ENCODE measurements at places on chromosomes 16 and 17.

DNA sequence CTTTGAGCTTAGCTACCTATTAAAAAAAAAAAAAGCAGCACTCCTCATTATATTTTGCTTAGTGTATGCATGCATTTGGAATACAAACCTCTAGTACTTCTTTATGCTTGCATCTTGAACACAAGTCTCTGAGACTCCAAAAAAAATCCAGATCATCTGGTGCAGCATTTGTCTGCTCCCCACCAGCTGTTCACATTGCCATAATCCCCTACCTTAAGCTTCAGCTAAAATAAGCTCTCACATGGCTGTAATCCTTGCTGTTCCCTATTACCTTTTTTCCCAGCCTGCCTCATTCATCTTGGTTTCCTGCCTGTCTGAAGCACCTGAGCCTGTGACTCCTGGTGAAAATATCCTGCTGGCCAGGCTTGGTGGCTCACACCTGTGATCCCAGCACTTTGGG is 7.5 kb upstream of the NFATC2IP start:
- DNase-seq: no peak

DNA sequence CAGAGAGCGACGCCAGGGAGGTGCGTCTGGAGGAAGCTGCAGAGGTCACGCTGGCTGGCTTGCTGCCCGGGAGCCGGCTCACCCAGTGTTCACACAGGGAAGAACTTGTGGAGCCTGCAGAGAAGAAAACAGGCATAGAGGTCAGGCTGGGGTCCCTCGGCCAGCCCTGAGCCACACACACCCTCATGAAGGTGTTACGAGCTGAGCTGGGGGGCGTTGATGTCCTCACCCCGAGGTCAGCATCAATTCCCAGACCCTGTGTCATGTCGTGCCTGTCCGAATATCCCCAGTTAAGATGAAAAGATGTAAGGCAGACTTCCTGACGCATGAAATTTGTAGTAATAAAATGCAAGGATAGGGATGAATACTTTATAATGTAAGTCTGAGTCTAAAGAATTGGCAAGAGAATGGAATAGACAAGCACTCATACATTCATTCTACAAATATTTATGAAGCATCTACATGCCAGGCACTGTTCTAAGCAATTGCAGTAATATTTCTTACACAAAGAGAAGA is 77.1 kb downstream of the USP31 start:
- peak; percentile 74 for DNase-seq

- DNase-seq: no peak
Observed at GRCh38 chr17:36727577-36727976, 126.2 kb downstream of the MRM1 start.

- no peak for DNase-seq
Observed at GRCh38 chr17:68297195-68297594, 5.9 kb downstream of the ARSG start.

- peak; percentile 83 for DNase-seq
Observed at GRCh38 chr16:67150833-67151396, at the start of gene B3GNT9. Gene B3GNT9, minus strand, starts transcription at chr16:67150998. Its CDS starts 513 bp downstream, at chr16:67150485.

DNA sequence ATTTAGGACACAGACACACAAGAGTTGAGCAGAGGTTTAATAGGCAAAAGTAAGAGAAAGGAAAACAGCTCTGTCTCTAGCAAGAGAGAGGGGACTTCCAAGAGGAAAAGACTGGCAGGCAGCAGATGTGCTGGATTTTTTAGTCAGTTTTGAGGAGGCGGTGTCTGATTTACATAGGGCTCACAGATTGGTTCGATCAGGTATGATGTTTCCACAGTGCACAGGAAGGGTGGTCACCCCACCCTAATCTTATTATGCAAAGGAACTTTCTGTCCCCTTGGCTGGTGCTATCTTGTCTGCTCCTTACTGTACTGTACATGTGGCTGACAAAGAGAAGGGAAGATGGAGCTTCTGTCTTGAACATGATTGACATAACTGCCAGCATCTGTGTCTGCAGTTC is 25.3 kb downstream of the BFAR start:
- DNase-seq: no peak

GRCh38 chr17:76079956-76080767 is 1.2 kb downstream of the ZACN start:
- no peak for DNase-seq

DNA sequence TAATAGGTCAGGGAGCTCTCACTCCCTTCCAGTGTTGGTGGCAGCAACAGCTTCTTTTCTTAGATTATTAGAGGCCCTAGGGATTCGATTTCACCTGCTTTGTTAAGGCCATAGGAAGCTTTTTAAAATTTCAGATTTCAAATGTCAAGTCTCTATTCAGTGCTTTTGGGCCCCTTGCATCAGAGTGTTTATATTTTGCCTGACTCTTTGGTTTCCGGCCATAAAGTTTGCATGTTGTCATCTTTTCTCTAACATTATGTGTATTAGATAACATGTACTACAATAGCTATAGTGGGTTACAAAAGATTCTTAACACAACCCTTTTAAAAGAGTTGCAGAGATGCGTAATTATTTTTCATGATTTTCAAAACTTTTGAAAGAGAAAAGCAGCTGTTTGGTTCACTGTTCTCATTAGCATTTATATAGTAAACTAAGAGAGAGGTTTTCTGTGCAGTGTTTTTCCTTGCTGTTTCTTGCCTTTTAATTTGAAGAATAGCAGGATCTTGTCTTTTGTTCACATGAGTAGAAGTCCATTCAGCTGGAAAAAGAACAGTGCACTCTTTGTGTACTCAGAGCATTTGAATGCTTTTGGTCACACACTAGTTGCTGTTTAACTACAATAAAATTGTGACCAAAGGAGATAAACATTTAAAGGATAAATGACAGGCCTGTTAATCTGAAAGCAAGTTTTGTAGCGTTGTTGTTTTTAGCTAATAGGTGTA is 52.5 kb downstream of the FTO start:
- DNase-seq: peak; percentile 67

GRCh38 chr17:79857095-79857494 is 17.9 kb upstream of the CBX4 start:
- no peak for DNase-seq

- peak; percentile 67 for DNase-seq
Observed at GRCh38 chr17:2157081-2157480, 102.2 kb downstream of the HIC1 start.
